ENCODE measurements at places on chromosomes 7 and 10.

GRCh38 chr7:102992938-102993717 is 80.3 kb downstream of the LRRC17 start:
- DNase-seq: no peak

- DNase-seq: no peak
Measured at GRCh38 chr7:20560325-20561180, 54.9 kb upstream of the ABCB5 start.

- peak; percentile 70 for DNase-seq
Measured at GRCh38 chr10:79298403-79299244, 48.6 kb upstream of the PPIF start.

- DNase-seq: no peak
Measured at GRCh38 chr10:49518982-49519578, 19.8 kb downstream of the ERCC6 start.
